Activated naive CD4-positive, alpha-beta T cell treated with anti-CD3 and anti-CD28 coated beads for 36 hours (primary cell): ENCODE measurements at places on chromosomes 16 and 17. TPM values are rescaled to one million over a fixed set of nuclear protein-coding genes. Genes with fewer than 3 reads are reported as not detected.
A peak's percentile ranks its signal among the peaks of the same experiment; 100 is the strongest.

Gene ITPRIPL2
- total RNA-seq, result 0.17 TPM

GRCh38 chr16:17313085-17313611, 157.6 kb downstream of the XYLT1 start:
- peaks cover 3% of the 10 kb centered on the region for H3K36me3 ChIP-seq
- H3K27me3 ChIP-seq, result no peaks in the 10 kb centered on the region
- no peak for DNase-seq
- no peak overlapping the region for H3K27ac ChIP-seq
- peaks cover 22% of the 10 kb centered on the region for H3K4me1 ChIP-seq

Gene RGS9
- 1.2 TPM for total RNA-seq

DNA sequence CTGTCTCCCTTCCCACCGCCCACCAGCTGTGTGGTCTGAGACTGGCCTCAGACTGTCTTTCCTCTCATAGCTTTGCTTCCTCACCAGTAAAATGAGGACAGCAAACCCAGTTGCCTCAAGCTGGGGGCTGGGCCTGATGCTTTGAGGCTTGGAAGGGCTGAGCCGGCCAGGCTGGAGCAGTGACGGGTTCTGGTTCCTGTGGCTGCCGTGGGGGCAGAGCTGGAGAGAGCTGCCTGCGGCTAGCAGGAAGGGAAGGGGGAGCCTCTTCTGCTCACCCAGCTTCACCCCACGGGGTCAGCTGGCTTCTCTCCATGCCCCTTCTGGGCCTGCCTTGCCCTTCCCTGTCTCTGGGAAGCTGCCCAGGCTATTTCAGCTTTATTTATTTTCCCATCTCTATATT, 23.7 kb downstream of the LASP1 start:
- H3K27ac ChIP-seq, result peak overlapping the region; percentile 61
- no peaks in the 10 kb centered on the region for H3K27me3 ChIP-seq
- peaks cover 17% of the 10 kb centered on the region for H3K36me3 ChIP-seq
- H3K4me3 ChIP-seq, result no peak overlapping the region
- DNase-seq, result no peak
- peaks cover 79% of the 10 kb centered on the region for H3K4me1 ChIP-seq

DNA sequence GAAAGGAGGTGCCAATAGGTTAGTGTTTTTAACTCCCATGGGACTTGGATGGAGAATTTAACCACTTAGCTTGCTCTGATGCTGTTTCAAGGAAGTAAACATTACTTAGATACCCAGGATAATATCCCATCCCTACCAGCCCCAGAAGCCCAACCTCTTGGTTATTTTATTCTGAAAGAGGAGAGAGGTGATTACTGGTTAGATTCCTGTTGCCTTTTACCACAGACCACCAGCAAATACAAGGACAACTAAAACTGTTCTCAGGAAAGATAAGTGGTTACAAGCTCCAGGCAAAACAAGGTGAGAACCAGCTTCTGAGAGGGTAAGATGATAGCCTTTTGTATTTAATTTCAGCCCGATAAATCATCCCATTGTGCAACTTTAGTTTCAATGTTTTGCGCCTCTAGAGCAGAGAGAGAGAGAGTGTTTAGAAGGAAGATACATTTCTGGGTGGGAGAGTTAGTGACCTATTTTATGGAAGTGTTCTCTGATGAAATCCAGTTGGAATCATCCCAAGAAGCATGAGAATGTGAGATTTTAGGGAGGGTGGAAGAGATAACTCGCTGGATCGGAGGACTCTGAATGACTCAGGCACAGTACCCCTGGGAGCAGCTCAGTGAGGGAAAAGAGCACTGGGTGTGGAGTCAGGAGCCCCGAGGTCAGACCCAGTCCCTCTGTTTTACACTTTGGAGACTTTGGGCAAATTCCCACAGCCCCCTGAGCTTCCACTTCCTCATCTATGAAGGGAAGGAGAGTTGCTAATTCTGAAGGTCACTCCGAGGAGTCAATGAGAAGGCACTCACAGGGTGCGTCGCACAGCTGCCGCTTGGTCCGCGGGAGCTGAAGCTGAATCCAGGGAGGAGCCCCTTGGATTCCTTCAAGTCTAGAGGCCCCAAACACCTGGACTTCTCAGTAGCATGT, 12.1 kb downstream of the GLP2R start:
- no peak for DNase-seq
- H3K27me3 ChIP-seq, result peaks cover 2% of the 10 kb centered on the region
- no peaks in the 10 kb centered on the region for H3K4me1 ChIP-seq
- no peaks in the 10 kb centered on the region for H3K36me3 ChIP-seq
- no peak overlapping the region for H3K27ac ChIP-seq

Gene TM4SF5
- not detected for total RNA-seq

Gene TP53TG3F
- not detected for total RNA-seq
